ENCODE measurements at places on chromosomes 4 and X.

DNA sequence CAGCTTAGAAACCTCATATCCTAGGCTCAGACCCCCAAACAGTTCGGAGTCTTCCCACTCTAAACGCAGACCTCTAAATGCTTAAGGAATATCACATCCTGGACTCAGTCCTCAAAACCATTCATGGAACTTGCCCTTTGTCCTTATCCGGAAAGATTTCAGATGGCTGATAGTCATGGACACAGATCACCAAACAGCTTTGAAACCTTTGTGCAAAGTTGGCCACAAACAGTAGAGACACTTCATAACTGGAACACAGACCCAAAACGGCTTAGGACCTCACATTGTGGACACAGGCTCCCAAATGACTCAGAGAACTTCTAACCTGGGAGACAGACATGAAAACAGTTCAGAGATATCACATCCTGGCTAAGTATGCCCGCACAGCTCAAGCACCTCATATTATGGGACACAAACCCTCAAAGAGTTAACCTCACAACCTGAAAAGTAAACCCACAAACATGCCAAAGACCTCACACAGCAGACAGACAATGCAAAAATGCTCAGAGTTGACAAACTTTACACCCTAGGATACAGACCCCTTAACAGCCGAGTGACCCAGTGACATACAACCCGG is 15.5 kb downstream of the SUV39H1 start:
- no peak for DNase-seq

DNA sequence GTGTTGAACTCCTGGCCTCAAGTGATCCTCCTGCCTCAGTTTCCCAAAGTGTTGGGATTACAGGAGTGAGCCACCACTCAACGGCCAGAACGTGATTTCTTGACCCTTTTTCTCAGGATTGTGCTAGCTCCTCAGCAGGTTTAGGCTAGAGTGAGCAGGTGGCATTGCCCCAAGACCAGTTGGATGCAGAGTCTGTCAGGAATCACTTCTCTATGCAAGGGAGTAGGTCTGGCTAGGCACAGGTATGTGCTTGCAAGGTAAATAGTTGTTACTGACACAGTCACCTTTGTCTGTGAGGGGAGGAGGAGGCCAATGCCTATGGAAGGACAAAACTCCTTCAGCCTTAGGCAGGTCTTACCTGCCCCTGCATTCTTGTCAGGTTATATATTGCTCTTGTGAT is 24.2 kb downstream of the SLC25A5 start:
- DNase-seq: no peak

DNA sequence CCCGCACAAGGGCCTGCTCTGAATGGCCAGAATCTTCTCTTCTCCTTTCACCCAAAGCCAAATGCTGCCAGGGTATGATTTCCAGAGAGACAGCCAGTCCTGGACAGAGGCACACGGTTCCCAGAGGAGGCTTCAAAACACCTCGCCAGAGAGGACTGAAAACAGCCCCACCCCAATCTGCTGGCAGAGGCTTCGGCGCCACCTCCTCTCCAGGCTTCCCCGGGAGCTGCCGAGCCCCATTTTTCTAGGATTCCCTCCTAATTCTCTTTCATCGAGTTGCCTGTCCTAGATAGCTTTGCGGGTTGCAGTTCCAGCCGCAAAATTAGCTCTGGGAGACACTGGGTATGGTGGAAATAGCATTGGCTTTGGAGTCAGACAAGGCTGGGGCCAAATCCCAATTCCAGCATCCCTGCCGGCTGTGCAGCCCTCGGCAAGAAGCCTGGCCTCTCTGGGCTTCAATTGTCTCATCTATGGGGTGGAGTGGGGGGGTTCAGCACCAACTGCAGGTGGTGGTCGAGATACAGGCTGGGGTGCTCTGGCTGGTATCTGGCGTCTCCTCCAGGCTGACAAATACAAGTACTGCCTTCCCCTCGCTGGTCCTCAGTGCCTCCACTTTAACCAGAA is 22.6 kb downstream of the PPP2R2C start:
- DNase-seq: no peak

DNA sequence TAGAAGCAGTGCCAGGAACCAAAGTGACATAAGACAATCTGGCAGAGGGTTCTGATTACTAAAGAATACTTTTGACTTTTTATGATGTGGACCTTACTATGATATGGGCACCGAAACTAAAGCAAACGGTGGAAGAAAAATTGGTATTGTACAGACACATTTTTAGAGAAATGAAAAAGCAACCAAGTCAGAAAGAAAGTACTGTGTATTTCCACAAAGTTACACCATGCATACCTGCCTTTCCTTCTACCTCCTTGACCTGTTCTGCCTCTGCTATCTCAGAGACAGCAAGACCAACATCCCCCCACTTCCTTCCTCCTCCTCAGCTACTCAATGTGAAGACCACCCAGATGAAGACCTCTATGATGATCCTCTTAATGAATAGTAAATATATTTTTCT is 88.3 kb downstream of the HUWE1 start:
- no peak for DNase-seq

DNA sequence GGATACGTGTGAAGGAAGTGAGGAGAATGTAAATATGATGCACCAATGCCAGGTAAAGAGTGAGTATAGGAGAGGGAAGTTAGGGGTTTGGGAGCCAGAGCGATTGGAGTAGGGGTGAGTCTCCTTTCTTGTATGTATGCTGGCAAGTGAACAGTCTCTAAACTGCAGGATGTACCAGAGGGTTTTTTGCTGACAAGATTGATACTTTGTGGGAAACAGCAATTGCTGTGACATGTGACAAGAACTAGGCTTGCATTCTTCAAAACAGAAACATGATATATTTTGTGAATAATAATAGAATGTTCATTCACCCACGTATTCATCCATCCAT is 706 bp downstream of the CHIC1 start:
- DNase-seq: no peak

- DNase-seq: no peak
These were observed 229.2 kb downstream of the SLC39A8 start for GRCh38 chr4:102116121-102116520.

DNA sequence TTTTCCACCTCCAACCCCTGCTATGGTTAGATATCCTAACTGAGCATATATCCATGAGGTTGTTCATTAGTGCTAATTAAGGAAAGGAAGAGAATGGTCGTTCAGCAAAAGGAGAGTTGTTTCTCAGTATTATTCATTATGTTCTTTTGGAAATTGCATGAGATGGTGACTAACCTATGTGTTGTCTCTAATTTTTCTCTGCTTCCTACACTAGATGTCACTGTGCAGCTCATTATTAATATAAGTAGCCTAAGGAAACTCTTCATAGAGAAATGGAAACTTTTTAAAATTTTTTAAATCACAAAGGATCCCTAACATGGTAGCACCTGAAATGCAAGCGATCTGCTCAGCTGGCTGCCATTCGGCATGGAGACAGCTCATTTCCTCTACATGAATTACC is 67.7 kb upstream of the FAM9A start:
- no peak for DNase-seq

DNA sequence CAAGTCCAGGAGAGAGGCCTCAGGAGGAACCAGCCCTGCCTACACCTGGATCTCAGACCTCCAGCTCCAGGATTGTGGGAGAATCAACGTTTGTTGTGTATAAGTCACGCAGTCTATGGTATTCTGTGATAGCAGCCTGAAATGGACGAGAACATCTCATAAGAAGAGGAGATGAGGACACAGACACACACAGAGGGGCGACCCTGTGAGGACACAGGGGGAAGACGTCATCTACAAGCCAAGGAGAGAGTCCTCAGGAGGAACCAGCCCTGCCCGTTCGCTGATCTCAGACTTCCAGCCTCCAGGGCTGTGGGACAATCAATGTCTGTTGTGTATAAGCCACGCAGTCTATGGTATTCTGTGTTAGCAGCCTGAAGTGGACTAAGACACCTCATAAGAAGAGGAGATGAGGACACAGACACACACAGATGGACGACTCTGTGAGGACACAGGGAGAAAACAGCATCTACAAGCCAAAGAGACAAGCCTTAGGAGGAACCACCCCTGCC is 20.3 kb downstream of the P2RY8 start:
- DNase-seq: no peak

GRCh38 chr4:25000639-25001038 is 30.1 kb downstream of the LGI2 start:
- DNase-seq: no peak

DNA sequence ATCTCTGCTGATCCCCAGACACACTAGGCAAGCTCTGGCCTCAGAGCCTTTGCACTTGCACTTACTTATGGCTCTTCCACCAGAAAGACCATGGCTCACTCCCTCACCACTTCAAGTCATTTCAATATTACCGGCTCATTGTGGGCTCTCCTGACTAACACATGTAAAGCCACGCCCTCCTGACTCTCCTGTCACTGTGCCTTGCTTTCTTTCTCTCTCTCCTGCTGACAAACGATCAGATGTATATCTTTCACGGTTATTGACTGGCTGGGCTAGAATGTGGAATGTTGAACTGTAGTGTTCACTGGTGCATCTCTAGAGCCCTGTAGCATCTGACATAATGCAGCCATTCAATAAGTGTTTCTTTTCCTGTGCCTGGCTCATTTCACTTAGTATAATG is 425.1 kb downstream of the RAB28 start:
- no peak for DNase-seq

GRCh38 chr4:137029026-137029425 is 503.3 kb downstream of the PCDH18 start:
- DNase-seq: no peak

GRCh38 chr4:65071564-65071963 is 598.7 kb downstream of the EPHA5 start:
- DNase-seq: no peak

DNA sequence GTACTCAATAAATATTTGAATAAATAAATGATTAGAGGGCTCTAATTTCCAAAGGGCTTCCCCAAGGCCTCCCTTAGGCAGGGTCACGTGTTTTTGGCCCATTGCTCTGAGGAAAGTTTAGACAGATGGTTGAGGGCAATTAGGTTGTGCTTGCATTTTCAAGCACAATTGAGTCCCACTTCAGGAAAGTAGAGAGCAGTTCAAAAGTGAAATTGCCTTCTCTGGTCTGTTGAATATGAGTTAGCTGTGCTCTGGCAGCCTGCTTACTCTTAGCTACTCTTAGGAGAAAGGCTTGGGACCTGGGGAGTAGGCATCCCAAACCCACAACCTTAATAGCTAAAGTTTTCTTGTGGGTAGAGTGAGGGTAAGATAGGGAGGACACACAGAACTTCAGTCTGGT is 9.0 kb upstream of the DRP2 start:
- DNase-seq: no peak

GRCh38 chrX:78934866-78935265 is 10.3 kb upstream of the P2RY10 start:
- no peak for DNase-seq

- DNase-seq: no peak
These were observed 20.0 kb downstream of the SH3RF1 start for GRCh38 chr4:169250796-169251195.

DNA sequence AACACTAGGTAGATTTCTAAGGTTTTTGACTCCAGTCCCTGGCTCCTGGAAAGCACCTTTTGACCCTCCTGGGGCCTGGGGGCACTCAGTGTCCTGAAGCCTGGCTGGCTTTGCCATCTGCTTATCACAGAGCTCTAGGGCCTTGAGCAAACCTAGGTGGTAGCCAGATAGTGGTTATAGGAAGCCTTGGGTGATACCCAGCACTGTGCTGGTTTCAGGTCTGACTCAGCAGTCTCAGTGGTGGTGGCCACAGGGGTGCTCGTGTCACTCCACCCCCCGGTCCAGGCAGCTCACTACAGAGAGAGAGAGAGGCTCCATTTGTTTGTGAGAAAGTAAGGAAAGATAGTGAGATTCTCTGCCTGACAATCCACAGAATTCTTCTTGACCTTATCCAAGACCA is 195.8 kb upstream of the ZFP42 start:
- DNase-seq: no peak

DNA sequence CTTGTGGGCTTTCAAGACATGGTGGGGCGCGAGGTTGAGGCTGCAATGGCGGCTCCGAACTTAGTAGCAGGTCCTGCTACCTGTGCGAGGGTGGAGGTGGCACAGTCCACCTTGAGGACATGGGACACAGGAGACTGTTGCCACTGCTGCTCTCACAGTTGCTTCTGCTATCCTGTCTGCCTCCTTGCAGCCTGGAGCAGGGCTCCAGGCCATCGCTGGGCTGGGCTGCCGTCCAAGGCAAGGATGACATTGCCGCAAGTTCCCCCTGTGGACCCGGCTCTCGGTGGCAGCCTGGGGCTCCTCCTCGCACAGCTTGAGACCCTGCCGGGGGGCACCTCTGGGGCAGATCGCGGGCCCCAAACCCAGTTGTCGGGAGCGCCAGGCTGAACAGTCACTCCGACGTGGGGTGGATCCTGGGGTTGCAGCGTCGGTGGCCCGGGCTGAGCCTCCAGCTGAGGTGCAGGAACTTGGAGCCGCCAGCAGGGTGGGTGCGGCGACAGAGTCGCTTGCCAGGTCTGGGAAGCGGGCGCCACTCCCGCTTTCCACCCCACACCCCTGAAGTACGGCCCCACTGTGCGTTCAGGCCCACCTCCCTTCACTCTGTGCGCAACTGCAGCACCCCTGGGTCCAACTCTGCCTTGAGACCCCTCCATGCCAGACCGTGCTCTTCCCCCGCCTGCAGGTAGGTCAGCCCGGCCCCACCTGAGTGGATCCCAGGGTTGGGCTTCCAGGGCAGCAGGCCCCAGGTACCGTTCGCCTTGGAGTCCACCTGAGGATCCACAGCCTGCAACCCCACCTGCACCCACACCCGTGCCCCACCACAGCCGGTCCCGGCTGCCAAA is 192.7 kb upstream of the NUDT6 start:
- DNase-seq: no peak

DNA sequence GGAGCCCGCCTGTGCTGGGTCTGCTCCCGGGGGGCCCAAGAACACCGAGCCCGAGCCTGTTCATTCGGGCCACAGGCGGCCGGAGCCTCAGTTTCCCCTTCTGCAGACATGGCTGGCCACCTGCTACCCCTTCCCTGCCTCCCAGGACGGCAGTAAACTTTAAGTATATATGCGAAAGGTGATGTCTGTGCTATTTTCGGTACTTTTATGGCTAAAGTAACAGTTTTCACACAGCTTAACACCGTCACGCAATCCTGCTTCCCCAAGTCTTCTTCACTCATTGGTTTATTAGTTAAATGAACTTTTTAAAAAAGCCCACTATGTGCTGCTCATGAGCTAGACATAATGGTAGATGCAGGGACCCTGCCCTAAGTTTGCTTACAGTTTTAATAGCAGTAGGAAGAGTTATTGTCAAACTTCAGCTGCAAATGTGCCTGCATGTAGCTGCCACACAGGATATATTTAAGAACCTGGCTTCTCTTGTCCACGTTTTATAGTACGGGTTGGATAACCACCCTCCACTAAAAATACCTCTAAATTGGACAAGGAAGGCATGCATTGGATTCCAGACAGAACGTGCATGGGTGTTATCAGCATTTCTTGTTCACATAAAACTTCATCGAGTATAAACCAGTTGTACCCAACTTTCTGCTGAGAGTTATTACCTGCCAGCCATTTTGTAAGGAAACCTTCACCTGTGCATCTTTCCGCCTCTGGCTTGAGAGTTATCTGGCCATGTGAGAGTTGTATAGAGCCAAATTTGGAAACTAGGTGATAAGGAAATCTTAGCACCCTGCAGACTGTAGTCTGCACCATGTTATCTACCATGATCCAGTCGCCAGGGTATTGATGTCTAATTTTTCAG is 741 bp downstream of the ANAPC4 start:
- no peak for DNase-seq

GRCh38 chr4:5960252-5960880 is 57.9 kb downstream of the C4orf50 start:
- DNase-seq: peak; percentile 28
